ENCODE measurements at places on chromosomes 1 and 21. TPM values are rescaled to one million over a fixed set of nuclear protein-coding genes. Genes with fewer than 3 reads are reported as not detected.

The ZSWIM5 gene
- total RNA-seq = 1.8 TPM

The REG4 gene
- total RNA-seq = not detected

GRCh38 chr1:201585093-201585483, 46.2 kb downstream of the NAV1 start:
- DNase-seq = no peak

DNA sequence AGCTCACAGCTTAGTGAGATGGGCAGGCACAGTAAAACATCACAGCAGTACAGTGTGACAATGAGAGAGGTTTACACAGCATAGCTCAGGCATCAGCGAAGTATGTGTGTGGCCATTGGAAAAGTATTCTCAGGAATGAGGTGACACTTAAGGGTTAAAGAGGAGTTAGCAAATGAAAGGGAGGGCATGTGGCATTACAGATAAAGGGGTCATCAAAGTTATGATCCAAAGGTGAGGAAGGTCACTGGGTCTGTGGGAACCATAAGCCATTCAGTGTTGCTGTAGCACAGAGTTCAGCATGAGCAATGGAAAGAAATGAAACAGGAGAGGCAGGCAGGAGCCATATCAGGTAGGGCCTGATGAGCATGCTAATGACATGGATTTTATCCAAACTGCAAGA, 4.5 kb upstream of the C8B start:
- DNase-seq = no peak

- DNase-seq = no peak
Measured at GRCh38 chr1:182191381-182192115, 130.0 kb upstream of the ZNF648 start.

Measured in right cardiac atrium (tissue), 5 donors.